ENCODE measurements at places on chromosomes 12 and 14. TPM values are rescaled to one million over a fixed set of nuclear protein-coding genes. Genes with fewer than 3 reads are reported as not detected.

The KRT5 gene
- not detected for polyA plus RNA-seq

The RNASE4 gene
- polyA plus RNA-seq, result 319 TPM

The TRHDE gene
- polyA plus RNA-seq, result not detected

The FSCB gene
- not detected for polyA plus RNA-seq

The SERPINA6 gene
- 327 TPM for polyA plus RNA-seq

The ACSM4 gene
- not detected for polyA plus RNA-seq

The PSMB5 gene
- 102 TPM for polyA plus RNA-seq

The ART4 gene
- 16.1 TPM for polyA plus RNA-seq

The C3AR1 gene
- 5.9 TPM for polyA plus RNA-seq

The GDF3 gene
- not detected for polyA plus RNA-seq

The CD27 gene
- 2.5 TPM for polyA plus RNA-seq

The ACOT6 gene
- 1.1 TPM for polyA plus RNA-seq

The SYNJ2BP gene
- polyA plus RNA-seq, result 27.1 TPM

The RHEBL1 gene
- 0.29 TPM for polyA plus RNA-seq

The KERA gene
- polyA plus RNA-seq, result not detected

The CRIP2 gene
- polyA plus RNA-seq, result 30.6 TPM

The RILPL2 gene
- polyA plus RNA-seq, result 2.1 TPM

The NEUROD4 gene
- polyA plus RNA-seq, result not detected

The PLEKHD1 gene
- 0.06 TPM for polyA plus RNA-seq

The RGS6 gene
- polyA plus RNA-seq, result 0.06 TPM

The GPR84 gene
- polyA plus RNA-seq, result 0.09 TPM

The ADCY6 gene
- polyA plus RNA-seq, result 8.2 TPM

The TAS2R13 gene
- not detected for polyA plus RNA-seq

The MEG3 gene
- polyA plus RNA-seq, result 19.9 TPM

The GOLT1B gene
- 36.9 TPM for polyA plus RNA-seq

The ASCL1 gene
- not detected for polyA plus RNA-seq

The MYO1A gene
- 0.03 TPM for polyA plus RNA-seq

The TAS2R19 gene
- polyA plus RNA-seq, result not detected

The KRT73 gene
- not detected for polyA plus RNA-seq

The ATP23 gene
- 5.0 TPM for polyA plus RNA-seq

The GPD1 gene
- polyA plus RNA-seq, result 43.8 TPM

The CLEC1A gene
- polyA plus RNA-seq, result 1.2 TPM

The CAPZA3 gene
- polyA plus RNA-seq, result not detected

The GSC gene
- polyA plus RNA-seq, result not detected

The LRR1 gene
- 3.7 TPM for polyA plus RNA-seq

The AJUBA gene
- polyA plus RNA-seq, result 15.5 TPM

The DYNLL1 gene
- 224 TPM for polyA plus RNA-seq
